ENCODE measurements at places on chromosomes 5 and 9. TPM values are rescaled to one million over a fixed set of nuclear protein-coding genes. Genes with fewer than 3 reads are reported as not detected.

TAF11L4 gene
- total RNA-seq: not detected

PCDHA5 gene
- total RNA-seq: not detected

GRM6 gene
- not detected for total RNA-seq

INSL6 gene
- not detected for total RNA-seq

IL7R gene
- 3.2 TPM for total RNA-seq

GCNT4 gene
- 0.20 TPM for total RNA-seq

CLK4 gene
- 9.6 TPM for total RNA-seq

LHX3 gene
- total RNA-seq: not detected

MARVELD2 gene
- total RNA-seq: 2.3 TPM

GABRG2 gene
- not detected for total RNA-seq

CDC42SE2 gene
- 15.0 TPM for total RNA-seq

WDR38 gene
- not detected for total RNA-seq

RNF183 gene
- total RNA-seq: not detected

SPINK4 gene
- total RNA-seq: not detected

PHF24 gene
- total RNA-seq: not detected

TMEM174 gene
- total RNA-seq: not detected

CCNJL gene
- 5.5 TPM for total RNA-seq

EPB41L4B gene
- 30.4 TPM for total RNA-seq

EQTN gene
- total RNA-seq: not detected

NME5 gene
- total RNA-seq: 1.0 TPM

TMEM215 gene
- not detected for total RNA-seq

UCK1 gene
- total RNA-seq: 37.8 TPM

GPR150 gene
- not detected for total RNA-seq

Data from right atrium auricular region (tissue), 2 donors.